ENCODE measurements at places on chromosomes 2 and 18. TPM values are rescaled to one million over a fixed set of nuclear protein-coding genes. Genes with fewer than 3 reads are reported as not detected.

DNA sequence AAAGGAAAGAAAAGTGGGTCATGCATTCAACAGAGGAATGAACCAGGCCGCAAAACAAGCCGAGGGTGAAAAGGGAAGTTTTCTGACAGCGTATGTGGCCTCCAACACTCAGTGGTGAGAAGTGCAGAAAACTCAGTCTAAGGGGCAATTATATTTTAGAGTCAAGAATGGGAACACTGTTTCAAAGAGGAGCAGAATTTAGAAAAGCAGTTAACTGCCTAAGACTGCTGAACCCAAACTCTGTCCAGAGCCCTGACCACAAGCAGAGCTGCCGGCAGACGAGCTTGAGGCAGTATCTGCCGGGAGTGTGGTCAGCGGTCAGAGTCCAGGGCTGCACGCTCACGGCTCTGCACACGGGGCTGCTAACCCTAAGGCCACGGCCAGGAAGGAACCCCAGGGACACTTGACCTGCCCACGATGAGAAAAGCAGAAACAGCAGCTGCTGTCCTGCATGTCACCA, 347.0 kb upstream of the ID2 start:
- DNase-seq: peak; percentile 30

DNA sequence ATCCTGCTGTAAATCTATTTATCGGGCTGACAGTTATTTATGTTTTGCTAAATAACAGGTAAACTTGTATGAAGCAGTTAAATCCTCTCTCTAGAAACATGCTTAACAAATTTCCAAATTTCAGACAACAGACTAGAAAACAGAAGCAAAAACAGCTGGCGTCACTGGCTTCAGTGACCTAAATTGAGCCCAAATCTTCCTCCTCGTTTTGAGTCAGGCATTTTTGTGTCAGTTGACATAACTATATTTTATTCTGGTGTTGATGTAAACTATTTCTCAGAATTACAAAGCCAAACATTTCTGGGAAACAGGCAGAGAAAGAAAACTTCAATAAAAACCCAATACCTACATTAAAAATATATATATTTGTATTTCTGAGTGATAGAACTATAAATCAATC, 21.7 kb downstream of the RBMS1 start:
- no peak for DNase-seq

- no peak for DNase-seq
Measured at GRCh38 chr2:96763511-96764252, 3.0 kb downstream of the CNNM4 start.

DNA sequence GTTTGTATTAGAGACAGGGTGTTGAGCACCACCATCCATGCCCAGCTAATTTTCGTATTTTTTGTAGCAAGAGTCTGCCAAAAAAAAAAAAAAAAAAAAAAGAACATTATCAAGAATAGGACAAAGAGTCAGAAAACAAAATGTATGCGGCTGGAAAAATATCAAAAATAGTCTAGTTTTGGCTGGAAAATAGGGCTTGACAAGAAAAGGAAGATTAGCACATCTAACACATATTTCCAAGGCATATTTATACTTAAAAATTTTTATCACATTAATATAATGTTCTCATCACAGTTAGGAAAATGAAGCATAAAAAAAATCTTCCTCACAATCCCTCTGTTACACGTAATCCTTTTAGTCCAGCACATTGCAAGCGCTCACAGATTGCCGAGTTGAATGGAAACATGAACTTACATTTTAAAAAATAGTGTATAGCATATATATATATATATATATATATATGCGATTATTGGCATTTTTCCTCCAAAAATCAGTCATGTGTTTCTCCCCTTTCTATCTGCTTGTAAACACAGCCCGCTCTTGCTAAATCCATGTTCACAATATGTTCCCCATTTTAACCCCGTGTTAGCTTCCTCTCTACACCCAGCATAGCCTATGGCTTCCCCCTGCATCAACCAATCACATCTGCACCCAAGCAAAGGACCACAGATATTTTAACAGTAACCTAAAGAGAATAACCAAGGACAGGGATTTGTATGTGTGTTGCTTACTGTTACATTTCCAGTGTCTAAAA, 183.0 kb downstream of the AFF3 start:
- no peak for DNase-seq

DNA sequence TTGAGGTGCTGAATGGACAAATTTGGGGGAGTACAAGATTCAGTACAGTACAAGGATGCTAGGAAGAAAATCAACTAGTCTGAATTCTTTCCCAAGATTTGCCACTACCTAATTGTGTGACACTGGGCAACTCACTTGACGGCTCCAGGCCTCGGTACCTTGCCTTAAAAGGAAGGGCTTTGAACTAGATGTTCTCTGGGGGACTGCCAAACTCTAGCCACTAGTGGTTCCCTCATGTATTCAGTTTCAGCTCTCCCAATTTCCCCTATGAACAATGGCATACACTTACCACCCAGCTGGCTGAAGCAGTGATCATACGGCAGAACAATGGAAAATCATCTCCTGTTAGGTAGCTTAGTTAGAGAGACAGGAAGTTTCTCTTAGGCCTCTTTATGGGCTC, 73.4 kb downstream of the VWC2L start:
- DNase-seq: no peak

- DNase-seq: no peak
Measured at GRCh38 chr2:178517496-178517895, 37.2 kb downstream of the PLEKHA3 start.

GRCh38 chr2:172293952-172294351, 133.4 kb upstream of the ITGA6 start:
- peak; percentile 38 for DNase-seq

The ACADL gene
- not detected for polyA plus RNA-seq

The POTEC gene
- polyA plus RNA-seq: not detected

The ICA1L gene
- polyA plus RNA-seq: 0.17 TPM

The CIB4 gene
- not detected for polyA plus RNA-seq
